T-helper 17 cell (primary cell): ENCODE measurements at places on chromosomes 13 and 19.
A peak's percentile ranks its signal among the peaks of the same experiment; 100 is the strongest.

GRCh38 chr13:43331672-43332071 lies 308.3 kb downstream of the DNAJC15 start:
- DNase-seq = no peak

DNA sequence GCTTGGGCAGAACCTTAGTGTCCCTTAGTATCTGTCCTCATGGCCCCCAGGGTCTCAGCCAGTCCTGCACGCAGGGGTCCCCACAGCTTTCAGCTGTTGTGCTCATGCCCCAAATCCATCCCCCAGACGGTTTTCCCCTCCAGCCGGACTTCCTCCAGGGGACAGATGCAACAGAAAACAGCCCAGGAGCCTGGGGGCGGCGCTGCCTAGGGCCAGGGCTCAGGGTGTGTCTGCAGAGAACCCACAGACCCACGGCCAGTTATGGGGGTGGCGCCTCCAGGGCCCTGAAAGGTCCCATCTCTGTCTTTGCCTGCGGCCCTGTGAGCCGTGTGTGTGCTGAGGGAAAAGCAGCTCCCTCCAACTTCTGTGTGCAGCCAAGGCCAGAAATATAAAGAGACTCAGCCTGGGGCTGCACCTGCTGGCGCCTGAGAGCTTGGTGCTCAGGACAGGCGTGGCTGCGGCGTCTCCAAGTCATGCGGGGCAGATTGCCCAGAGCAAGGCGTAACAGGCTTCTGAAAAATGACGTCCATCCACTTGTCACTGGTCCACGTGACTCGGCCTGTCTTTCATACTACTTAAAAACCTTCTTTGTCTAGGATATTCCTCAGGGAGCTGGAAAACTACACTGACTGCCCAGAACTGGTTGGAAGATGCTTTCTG lies 22.1 kb upstream of the F7 start:
- DNase-seq = no peak

DNA sequence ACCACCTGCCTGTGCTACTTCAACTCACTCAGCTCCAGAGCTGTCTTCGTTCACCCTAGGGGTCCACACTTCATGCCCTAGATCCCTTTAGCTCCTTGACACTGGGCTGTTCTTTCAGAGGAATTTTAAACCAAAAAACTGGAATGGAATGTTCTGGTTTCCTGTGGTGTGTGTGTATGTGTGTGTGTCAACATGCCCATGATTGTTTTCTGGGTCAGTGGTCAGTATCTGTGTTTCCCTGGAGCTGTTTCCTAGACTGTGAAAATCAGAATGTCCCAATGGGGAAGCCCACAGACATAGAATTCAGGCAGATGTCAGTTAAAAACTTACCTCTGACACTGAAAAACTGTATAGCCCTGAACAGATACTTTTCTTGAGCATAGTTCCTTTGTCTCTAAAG lies 1.3 kb downstream of the PMIS2 start:
- DNase-seq = no peak

DNA sequence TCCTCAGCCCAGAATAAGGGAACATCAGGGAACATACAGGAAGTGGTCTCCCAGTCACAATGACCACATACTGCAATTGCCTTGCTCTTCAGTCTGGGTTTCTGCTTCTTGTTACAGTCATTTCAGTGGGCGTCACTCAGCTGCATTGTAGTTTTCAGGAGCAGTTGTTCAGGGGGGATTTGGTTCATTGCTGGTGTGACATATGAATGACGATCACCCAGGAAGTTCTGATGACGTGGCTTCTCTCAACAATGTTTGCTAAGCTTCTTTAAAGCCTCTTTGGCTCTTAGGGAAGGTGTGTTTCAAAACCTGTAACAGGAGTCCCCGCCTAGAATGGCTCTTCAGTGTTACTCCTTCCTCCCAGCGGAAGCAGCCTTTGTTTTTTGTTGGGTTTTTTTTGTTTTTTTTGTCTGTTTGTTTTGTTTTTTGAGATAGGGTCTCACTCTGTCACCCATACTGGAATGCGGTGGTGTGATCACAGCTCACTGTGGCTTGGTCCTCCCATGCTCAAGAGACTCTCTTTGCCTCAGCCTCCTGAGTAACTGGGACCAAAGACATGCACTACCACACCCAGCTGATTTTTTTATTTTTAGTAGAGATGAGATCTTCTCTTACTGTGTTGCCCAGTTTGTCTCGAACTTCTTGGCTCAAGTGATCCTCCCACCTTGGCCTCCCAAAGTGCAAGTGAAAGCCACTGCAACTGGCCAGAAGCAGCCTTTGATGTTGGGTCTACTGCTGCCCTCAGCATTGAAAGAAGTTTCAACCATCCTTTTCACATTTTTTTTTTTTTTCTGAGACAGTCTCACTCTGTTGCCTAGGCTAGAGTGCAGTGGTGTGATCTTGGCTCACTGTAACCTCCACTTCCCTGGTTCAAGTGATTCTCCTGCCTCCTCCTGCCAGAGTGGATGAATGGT lies 1.4 kb upstream of the SCEL start:
- DNase-seq = no peak

DNA sequence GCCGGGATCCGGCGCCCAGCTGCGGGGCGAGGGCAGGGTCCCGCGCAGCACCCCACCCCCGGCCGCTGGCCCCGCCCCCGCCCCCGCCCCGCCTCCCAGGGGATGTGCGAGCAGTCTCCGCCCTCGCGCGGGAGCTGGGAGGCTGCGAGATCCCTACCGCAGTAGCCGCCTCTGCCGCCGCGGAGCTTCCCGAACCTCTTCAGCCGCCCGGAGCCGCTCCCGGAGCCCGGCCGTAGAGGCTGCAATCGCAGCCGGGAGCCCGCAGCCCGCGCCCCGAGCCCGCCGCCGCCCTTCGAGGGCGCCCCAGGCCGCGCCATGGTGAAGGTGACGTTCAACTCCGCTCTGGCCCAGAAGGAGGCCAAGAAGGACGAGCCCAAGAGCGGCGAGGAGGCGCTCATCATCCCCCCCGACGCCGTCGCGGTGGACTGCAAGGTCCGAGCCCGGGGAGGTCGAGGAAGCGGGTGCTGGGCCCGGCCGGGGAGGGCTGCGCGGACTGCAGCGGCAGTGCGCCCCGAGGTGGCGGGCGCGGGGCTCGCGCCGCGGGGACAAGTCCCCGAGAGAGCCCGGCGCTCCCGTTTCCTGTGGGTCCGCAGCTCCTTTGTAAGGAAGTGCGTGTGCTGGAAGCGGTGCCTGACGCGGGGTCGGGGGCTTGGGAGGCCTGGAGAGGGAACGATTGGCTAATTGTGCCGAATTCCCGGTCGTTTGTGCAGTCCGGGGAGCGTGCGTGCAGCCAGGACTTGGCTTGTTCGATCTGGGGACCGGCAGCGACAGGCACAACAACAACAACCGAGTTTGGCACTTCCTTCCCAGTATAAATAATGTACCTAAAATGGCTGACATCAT lies at the start of gene ITM2B:
Gene ITM2B, plus strand, starts transcription at position 161 of the 843 bp plus-strand sequence. Its CDS starts 155 bp downstream, at position 316.
- peak; percentile 69 for DNase-seq

DNA sequence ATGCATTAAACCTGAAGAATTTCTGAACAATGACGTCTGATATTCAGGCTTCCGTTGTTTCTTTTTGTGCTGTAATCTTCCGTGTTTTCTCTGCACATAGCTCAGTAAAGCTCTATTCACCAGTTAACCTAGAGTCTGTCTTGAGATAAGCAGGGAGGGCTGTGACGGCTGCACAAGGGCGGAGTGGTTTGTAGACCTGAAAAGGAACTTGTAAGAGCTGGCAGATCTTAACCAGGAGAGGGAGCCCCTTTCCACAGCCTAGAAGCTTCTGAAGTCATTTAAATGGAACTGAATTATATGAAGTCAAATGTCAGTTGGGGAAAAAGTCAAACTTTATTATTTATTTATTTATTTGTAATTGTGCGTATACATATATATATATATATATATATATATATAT lies 27.5 kb downstream of the DPRX start:
- DNase-seq = no peak

- DNase-seq = no peak
Measured at GRCh38 chr13:44519642-44520041, 56.5 kb downstream of the TSC22D1 start.

- no peak for DNase-seq
Measured at GRCh38 chr19:12841094-12841493, 2.8 kb downstream of the MAST1 start.

GRCh38 chr19:42469311-42470235 lies 26.8 kb upstream of the CXCL17 start:
- DNase-seq = no peak

- no peak for DNase-seq
Measured at GRCh38 chr13:105904034-105904742, 631.3 kb downstream of the EFNB2 start.

DNA sequence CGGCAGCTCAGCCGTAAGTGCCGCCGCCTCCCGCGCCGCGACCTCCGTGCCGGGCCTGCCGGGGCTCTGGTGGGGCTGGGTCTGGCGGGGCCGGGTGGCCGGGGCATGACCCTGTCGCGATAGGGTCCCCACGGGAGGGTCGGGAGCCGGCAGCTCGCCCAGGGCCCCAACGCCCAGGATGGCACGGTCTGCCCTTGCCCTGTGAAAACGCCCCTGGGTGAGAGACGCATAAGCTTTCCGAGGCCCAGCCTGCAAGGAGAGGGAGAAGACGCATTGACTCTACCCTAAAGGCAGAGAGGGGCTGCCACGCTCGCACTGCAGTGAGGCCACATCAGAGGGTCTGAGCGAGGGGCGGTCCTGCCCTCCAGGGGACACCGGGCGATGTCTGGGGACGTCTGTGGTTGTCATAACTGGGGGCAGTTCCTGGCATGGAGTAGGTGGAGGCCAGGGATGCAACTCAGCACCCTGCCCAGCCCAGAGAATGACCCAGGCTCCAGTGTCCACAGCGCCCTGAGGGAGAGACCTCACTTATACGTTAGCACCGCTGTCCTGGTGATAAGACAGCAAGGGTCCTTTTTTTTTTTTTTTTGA lies 539 bp downstream of the ZNF554 start:
- DNase-seq = no peak

DNA sequence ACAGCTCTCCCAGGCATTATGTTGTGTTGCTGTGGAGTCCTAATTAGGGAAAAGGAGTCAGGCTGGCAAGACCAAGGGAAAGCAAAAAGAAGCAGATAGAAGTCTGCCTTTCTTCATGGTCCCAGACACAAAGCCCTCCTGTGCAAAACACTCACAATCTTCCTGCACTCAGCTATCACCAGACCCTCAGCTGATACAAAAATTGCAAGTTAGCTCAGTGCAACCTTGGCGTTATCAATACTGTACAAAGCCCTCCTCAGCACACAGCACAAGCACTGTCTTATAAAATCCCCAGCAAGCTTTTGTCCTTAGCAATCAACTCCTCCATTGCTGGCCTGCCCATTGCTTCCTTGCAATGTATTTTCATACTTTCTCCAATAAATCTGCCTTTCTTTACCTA lies 3.2 kb downstream of the OR7C2 start:
- DNase-seq = no peak

DNA sequence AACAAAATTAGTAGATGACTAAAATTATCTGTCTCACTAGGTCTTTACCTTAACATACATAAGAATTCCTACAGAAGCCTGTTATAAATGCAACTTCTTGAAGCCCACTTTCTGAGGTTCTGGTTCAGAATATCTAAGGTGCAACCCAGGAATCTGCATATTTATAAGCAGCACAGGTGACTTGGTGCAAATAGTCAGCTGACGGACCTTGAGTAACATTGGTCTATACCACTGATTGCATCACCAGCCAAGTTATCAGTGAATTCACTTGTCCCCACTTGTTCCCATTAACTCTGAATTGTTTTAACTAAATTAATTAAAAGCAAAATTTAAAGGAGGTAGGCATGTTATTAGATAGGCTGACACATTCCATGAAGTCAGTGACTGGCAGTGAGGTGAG lies 109.9 kb downstream of the FRY start:
- no peak for DNase-seq

DNA sequence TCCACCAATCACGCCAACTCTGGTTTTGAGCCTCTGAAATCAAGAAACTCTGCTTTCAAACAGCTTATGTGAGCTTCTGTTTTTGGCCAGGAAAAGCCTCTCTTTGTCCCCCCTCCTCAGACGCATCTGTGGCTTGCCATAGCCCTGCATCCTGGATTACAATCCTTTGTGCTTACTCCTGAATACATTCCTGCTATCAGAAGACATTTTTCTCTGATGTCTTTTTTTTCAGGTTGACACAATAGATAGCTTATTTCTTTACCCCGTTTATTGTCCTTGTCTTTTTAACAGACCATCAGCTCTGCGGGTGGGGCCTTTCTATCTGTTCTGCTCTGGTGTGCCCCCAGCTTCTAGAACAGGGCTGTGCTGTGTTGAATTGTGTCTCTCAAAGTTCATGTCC lies 11.0 kb downstream of the PNMA8B start:
- no peak for DNase-seq

DNA sequence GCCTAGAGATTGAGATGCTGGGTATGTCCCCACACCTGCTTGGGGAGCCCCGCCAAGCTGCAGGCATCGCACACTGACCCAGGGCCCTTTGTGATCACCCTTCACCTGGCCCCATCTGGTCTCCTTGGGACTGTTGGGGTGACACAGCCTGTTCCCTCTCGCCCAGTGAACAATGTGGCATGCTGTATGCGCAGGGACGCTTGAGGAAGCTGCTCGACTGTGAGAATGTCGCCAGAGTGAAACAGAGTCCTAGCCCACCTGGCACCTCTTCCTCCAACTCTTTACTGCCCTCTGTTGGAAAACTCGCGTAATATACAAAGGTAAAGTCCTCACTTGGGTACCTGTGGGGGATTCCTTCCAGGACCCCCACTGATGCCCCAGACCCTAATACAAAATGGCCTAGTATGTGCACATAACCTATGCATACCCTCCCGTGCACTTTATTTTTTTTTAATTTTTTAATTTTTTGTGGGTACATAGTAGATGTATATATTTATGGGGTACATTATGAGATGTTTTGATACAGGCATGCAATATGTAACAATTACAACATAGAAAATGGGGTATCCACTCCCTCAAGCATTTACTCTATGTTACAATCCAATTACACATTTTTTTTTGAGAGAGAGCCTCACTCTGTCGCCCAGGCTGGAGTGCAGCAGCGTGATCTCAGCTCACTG lies 9.0 kb downstream of the BLOC1S3 start:
- no peak for DNase-seq

DNA sequence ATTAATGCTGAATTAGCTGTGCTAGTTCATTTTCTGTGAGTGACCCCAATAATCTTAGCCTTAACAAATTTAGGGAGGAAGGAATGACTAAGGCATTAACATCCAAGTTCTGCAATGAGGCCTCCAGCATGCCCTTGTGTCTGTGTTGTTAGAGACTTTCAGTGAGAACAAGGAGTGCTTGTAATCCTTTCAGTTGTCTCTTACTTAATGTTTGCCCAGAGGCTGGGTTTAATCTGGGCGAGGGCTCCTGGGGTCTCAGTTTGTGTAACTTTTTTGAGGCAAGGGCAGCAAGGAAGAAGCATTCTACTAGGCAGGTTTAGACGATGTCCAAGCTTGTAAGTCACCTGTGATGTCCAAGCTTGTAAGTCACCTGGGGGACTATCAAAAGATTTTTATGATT lies 24.3 kb downstream of the CCNA1 start:
- no peak for DNase-seq

- DNase-seq = no peak
Measured at GRCh38 chr19:46355234-46356148, 8.6 kb downstream of the PPP5C start.

GRCh38 chr13:44817131-44817671 lies 172.1 kb downstream of the NUFIP1 start:
- no peak for DNase-seq

DNA sequence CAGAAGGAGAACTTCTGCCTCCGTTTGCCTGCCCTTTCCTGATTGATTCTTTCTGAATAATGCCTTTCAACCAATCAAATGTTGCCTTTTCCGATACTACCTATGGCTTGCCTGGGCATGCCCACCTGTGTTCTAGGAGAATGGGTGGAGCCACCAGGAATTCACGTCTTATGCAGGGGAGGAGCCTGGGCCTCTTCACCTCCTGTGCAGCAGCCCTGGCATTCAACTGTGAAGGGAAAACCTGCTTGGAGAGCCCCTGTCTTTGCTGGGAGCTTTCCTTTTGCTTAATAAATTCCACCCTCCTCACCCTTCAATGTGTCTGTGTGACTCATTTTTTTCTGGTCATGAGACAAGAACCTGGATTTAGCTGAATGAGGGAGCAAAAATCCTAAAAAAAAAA lies 730.7 kb downstream of the UQCRFS1 start:
- DNase-seq = no peak
